ENCODE measurements at places on chromosomes 3 and 15.

DNA sequence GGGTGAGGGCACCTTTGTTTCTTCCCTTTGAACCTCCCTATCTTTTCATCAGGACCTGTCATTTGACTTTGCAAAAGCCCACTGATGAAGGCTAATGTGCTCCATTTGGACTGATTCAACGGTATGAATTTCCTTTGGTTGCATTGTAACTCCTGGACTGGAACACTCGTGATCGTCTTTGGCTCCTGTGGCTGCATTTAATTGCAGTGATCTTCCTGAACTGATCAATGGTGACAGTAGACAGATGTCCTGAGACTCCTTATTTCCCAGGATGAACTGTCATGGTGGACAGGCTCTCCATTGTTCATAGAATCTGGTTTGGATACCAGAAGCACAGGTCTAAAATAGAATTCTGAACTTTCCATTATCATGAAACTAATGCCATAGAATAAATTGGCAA is 224.8 kb upstream of the GAP43 start:
- DNase-seq = no peak

GRCh38 chr3:128994581-128995546 is 988 bp upstream of the CFAP92 start:
- DNase-seq = no peak

DNA sequence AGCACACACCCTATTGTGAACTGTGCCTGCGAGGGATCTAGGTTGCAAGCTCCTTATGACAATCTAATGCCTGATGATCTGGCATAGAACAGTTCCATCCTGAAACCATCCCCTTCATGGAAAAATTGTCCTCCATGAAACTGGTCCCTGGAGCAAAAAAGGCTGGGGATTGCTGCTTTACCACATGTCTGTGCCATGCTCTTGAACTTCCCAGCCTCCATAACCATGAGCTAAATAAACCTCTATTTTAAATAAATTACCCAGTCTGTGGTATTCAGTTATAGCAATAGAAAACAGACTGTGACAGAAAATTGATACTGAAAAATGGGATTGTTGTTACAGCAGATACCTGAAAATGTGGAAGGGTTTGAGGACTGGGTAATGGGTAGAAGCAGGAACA is 162.7 kb downstream of the RAB11A start:
- DNase-seq = no peak

- no peak for DNase-seq
Measured at GRCh38 chr3:106962993-106963392, 414.2 kb upstream of the CCDC54 start.

DNA sequence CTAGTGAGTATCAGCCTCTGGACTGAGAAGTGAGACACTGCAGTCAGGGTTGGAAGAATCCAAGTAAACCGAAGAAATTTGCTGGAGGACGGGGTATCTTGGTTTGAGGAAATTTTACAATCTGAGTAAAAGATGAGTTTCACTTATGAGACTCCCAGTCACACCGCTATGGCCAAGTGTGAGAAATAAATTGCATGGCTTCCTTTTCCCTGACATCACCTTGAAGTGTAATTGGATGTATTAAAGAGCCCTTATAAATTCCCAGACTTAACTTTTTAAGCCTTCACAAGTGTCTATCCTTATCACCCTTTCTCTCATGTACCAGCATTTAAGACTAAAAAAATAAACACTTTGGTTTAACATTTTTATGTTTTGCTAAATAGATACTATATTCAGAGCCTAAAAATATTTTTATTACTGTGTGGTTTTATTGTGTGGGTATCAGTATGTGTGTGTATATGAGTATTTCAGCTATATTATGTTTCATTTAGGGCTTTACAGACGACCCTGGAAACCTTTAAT is 23.8 kb downstream of the USP3 start:
- no peak for DNase-seq

DNA sequence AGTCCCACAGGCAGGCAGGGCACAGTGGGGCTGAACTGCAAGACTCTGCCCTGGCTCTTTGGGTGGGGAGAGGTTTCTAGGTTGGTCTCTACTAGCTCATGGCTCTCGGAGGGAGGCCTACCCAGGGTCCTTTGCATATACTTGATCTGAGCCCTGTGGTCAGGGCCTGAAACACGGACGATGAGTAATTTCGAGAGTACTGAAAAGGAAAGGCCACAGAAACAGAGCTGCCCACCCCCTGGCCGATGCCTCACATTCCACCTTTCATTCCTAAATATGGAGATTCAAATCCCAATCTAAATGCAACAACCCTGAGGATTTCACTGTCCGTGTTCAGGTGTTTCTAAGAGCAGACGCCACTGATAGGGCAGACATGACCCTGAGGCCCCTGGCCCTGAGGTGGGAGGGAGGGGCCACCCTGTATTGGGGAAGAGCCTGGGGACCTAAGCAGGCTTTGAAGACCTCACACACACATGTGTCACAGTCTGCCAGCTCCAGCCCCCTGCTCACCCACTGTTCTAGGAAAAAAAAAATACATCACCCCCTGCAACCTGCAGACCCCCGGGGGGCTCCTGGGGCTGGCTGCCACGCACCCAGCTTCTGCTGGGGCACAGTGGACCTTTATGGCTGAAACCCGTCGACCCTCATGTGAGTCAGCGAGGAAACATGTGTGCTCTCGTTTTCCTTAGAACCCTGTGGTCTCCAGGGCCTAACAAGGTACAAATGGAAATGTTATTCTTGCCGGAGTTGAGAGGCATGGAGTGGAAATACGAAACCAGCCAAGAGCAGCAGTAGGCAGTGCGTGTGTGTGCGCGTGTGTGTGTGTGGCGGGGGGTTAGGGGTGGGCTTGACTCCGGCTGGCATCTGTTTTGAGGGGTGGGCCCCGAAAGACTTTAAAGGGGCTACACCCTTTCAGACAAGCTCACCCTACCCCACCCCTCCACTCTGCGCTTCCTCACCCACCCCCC is 112.7 kb downstream of the CHSY1 start:
- no peak for DNase-seq

DNA sequence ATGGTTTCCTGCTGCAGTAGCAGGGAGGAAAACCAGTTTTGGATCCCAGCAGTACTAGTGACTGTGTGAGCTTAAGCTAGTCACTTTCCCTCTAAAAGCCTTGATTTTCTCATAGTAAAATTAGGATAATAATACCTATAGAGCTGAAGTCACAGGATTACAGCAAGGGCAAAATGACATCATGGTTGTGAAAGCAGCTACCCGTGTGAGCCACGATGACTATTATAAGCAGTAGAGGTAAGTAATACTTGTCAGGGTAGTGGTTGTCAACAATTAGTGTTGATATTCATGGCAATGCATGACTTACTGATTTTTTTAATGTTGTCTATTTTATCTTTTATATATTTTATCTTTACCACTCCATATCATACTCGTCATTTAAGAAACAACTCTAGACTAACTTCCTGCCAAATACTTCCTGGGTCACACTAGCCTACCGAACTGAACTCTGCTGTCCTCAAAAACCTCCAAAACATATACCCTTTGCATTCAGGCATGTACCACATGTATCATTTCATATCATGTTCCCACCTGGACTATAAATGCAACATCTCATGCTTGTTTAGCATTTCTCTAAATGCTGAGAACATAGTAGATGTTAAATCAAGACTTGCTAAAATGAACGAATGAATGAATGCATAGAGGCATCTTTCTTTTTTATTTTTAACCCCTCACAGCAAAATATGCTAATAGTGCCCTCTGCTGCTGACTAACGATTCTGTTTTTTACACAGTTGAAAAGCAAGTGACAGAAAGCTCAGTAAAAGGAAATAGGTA is 172.6 kb downstream of the P3H2 start:
- DNase-seq = no peak

DNA sequence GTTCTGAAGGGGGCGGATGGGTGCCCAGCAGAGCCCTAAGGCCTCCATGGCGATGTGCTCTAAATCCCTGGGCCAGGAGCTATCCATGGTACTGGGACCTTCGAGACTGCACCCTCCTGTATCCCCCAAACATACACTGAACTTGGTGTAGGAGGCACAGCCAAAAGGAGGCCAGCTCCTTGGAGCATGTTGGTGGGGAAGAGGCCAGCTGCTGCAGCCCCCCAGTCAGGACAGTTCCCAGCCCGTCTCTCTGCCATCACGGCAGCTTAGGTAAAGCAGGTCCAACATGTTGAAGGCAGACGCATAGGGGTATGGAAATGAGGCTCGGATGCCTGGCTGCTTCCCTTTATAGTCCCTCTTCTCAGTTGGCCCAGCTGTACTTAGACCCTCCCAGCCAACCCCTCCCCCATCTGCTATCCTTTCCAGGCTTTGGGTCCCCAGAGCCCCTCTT is 1.8 kb downstream of the CAMKV start:
- DNase-seq = no peak

Data from stimulated activated CD8-positive, alpha-beta memory T cell treated with anti-CD3 and anti-CD28 coated beads, Interleukin-15, amount 100 ng/mL, for 48 hours (primary cell).